ENCODE measurements at places on chromosomes 1 and 21.

GRCh38 chr1:236052232-236052993 is 12.5 kb downstream of the NID1 start:
- DNase-seq: no peak

GRCh38 chr1:56578963-56579875 is at the start of gene PLPP3:
Gene PLPP3 (minus strand): TSS chr1:56579563. CDS start chr1:56579016, 547 bp downstream.
- DNase-seq: no peak

DNA sequence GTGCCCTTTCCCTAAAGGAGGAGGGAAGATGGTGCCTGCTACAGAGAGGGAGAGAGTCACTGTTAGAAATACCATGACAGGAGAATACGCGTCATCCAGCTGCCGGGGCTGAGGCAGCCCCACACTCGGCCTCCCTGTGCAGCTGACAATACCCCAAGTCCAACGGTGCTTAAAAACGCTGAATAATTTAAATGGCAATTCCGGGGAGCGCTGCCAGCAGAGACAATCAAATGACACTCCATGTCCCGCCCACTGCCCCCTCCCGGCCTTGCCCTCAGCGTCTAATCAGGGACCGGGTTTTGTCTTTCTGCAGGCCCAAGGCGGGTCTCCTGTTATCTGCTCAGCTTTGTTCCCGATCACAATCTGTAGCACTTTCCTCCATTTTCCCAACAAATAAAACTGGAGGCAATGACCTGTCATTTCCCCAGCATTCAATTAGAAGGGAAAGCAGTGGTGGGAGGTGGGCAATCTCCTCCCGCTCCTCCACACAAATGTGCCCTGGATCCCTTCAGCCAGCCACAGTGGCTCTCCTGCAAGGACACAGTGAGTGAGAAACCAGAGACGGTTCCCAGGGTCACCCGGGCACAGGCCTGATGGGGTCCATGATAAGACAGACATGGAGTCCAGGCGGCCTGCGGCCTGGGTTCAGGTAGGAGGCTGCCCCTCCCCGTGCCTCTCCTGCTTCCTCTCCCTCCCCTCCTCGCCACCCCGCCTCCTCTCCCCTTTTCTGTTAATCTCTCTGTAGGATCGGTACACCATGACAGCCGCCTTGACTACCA is 42.7 kb upstream of the AJAP1 start:
- DNase-seq: no peak

DNA sequence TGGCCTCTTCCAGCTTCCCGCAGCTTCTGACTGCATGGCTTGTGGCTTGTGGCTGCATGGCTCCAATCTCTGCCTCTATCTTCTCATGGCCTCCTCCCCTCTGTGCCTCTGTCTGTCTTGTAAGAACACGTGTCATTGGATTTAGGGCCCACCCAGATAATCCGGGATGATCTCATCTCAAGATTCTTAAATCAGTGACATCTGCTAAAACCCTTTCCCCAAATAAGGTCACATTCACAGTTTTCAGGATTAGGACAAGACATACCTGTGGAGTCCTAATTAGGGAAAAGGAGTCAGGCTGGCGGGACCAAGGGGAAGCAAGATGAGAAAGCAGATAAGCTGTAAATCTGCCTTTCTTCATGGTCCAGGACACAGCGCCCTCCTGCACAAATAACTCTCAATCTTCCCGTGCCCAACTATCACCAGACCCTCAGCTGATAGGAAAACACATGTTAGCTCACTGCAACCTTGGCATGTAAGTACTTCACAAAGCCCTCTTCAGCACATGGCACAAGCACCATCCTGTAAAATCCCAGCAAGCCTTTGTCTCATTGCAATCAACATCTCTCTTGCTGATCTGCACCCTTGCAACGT is 82.2 kb downstream of the SPSB1 start:
- no peak for DNase-seq

GRCh38 chr1:168887381-168887780 is 158.4 kb upstream of the DPT start:
- DNase-seq: no peak

DNA sequence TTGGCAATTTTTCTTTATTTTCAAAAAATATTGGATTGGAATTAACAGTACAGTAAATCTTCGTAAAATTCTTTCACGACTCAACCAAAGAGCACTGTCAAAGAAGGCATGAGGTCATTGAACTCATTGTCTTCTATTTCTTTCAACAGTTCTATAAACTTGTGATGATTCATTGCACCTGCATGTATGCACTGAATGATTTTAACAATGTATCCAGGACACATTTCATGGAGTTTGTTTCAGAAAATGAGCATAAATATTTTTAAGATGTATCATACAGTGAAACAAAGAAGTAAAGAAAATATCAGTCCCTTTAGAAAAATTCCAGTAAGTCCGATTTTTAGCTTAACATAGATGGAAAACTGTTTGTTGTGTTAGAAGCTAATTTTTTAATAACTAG is 33.6 kb upstream of the CD34 start:
- DNase-seq: no peak

DNA sequence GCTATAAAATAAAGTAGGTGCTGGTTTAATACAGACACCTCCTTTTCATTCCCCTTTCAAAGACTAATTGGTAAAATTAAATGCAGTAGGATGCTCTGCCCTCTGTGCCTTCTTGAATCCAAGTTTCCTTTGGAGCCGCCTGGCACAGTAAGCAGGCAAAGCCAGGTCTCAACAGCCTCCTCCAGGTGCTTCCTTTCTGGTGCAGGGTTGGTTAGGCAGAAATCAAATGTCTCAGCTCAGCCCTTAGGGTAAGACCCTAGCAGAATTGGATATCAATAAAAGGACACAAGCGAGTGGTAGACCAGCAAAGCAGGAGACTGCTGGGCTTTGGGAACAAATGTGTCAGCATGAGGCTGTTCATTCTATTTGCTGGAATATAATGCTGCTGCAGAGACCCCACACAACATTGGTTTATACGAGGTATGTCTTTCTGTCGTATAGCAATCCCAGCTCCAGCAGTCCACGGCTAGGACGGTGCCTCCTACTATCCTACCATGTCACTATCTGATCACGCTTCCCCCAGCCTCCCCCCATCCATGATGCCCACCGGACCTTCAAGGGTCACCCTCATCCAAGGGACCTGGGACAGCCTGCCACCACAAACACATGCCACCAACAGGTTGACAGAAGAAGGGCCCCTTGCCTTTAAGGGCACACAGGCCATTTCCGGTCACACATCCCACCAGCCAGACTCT is 58.4 kb downstream of the CAPN2 start:
- DNase-seq: no peak

GRCh38 chr1:30787266-30787665 is 29.7 kb upstream of the LAPTM5 start:
- DNase-seq: no peak

- no peak for DNase-seq
Observed at GRCh38 chr1:59276439-59276851, 20.4 kb upstream of the FGGY start.

DNA sequence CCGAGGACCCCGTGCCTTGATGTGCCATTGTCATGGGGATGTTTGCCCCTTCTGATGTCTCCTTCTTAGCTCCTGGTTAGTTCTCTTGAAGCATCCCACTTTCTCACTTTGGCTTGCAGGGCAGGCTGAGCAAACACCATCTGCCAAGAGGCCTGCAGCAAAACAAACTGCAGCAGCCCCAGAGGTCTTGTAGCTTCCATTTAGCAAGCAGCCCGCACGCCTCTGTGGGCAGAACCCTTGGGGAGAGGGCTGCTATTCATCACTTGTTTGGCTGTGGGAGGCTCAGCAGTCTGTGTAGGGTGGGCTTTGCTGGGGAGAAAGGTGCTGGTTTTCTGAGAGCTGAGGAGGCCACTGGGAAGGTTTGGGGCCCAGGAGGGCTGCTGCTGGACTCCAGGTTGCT is 56.7 kb downstream of the KCNC4 start:
- DNase-seq: no peak

GRCh38 chr1:171954361-171954760 is 113.1 kb downstream of the DNM3 start:
- DNase-seq: no peak

DNA sequence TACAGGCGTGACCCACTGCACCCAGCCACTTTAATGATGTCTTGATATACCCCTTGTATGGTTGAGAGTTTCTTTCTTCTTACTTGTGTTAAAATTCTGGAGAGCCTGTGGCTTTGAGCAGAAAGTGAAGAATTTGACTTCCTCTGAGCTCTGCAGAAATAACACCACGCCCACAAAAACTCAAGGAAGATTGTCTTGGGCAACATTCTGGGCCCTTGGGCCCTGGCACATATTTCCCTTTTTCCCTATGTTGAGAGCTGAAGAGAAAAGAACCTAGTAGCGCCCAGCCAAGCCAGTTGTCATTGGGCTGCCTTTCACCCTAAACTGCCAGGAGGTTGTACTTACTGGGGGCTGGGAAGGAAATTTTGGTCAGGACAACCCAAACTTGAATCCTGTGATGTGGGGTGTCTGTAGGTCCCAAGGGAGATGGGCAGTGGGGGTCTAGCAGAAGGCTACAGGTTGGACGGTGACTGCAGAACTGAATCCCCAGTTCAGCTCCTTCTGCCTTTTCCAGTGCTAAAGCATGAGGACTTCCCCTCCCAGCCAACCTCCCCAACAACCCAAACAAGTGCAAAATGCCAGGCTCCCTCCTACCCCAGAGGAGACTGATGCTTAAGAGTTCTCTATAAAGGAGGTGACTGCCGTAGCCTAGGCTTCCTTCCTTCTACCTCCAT is 11.7 kb upstream of the SNAPIN start:
- DNase-seq: no peak

GRCh38 chr1:179883745-179884138 is 1.7 kb downstream of the TOR1AIP1 start:
- DNase-seq: no peak

GRCh38 chr1:83083589-83084224 is 915.2 kb downstream of the TTLL7 start:
- DNase-seq: no peak

DNA sequence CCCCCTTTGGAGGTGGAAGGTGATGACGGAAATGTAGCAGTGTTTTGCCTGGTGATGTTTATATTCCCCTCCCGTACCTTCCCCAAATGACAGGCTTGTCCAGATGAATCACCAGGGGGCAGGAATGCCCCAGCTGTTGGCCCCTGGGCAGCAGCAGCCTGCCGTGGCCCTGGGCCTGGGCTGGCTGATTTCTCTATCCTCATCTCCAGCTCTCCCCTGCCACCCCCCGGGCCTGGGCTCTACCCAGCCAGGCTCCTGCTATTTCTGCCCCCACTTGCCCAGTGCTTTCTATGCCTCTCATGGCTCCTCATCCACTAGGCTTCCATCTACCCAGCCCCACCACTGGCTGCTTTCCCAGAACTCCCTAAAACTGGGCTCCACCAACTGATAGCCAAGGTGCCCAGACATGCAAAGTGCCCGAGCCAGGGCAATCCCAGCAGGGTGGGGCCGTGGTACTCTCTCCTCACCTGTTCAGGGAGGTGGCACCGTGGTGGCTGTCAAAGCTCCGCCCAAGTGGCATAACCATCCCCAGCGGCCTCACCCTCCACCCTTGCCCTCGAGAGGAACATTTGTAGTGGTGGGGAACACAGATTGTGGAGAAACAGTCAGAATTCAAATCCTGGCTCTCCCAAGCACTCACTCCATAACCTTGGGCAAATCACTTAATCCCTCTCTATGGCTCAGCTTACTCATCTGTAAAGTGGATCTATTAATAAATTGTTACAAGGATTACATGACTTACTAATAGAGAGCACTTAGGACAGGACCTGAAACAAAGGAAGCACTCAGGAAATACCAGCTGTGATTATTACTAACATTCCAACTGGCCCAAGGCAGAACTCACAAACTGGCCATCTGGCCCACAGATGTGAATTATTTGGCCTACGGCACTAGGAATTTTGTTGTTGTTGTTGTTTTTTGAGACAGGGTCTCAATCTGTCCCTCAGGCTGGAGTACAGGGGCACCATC is 12.8 kb upstream of the ECE1 start:
- DNase-seq: no peak

DNA sequence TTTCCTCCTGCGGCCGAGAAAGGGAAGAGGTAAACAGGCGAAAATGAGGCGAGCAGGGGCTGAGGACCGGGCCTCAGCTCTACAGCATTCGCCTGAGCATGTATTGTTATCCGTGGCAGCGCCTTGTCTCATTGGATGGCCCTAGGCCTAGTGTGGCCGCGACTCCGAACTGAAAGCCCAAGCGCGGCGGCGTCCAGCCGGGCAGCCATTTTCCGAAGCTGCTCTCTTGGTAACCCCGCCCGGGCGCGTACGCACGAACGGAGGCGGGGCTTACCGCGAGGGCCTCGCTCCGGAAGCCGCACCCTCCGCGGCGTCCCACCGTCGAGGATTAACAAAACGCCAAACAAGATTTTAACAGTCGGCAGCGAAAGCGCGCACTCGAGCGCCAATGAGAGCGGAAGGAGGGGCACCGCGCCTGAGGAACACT is 797 bp upstream of the USP1 start:
- peak; percentile 93 for DNase-seq

DNA sequence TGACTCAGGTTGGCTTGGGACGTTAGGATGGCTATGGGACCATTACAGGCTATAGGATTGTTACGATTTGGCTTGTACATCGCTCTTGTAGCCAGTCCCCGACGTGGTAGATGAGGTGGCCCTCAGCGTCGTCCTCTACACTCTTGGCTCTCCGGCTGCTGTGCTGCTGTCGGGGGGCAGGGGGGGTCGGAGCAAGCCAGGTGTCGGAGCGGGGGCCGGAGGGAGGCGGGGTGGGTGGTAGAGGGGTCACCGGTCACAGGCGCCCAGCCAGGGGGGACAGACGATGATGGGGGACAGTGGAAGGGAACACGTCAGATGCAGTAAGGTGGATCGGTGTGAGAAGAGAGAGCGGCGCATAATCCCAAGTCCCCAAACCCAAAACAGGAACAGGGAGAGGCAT is 4.7 kb downstream of the CLK2 start:
- no peak for DNase-seq

GRCh38 chr1:231806623-231807495 is 180.3 kb downstream of the DISC1 start:
- DNase-seq: no peak

DNA sequence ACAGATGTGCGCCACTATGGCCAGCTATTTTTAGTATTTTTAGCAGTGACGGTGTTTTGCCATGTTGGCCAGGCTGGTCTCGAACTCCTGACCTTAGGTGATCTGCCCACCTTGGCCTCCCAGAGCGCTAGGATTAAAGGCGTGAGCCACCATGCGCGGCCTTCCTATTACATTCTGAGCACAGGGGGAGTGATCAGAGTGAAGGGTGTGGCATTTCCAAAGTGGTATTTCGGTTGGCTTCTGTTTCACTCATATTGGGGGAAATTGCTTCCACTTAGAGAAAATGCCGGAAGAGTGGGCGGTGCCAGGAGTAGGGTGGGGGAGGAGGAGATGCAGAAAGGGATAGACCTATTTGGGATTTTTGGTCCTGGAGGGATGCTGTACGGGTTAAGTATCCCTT is 4.3 kb downstream of the PIK3CD start:
- DNase-seq: no peak
